Activated gamma-delta T cell (primary cell): ENCODE measurements at places on chromosomes 3 and 15.

- no peak for DNase-seq
Observed at GRCh38 chr15:71187526-71187925, 72.3 kb downstream of the THSD4 start.

GRCh38 chr3:28117598-28117997, 123.8 kb upstream of the CMC1 start:
- DNase-seq, result no peak

GRCh38 chr15:41161736-41162135, 45.7 kb upstream of the INO80 start:
- DNase-seq, result no peak

- no peak for DNase-seq
Observed at GRCh38 chr3:150803440-150803985, 40.5 kb upstream of the SIAH2 start.

DNA sequence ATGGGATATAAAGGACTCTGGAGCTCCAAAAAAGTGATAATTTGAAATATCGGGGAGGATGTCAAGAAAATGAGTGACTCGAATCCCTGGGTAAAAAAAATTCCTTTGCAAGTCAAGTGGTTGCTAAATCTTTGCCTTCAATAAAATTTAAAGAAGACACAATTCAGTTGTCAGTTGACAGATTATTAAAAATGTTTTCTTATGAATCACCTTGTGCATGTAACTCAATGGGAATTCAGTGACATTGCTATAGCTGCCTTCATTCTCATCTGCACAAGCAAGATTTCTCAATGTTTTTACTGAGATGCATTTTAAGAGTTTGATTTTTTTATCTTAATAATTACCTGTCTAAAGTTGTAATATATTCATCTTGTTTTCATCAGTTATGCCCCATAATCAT, 264.0 kb upstream of the IL12A start:
- DNase-seq, result no peak

GRCh38 chr3:30547716-30548115, 58.7 kb upstream of the TGFBR2 start:
- no peak for DNase-seq

- no peak for DNase-seq
Observed at GRCh38 chr3:124676236-124676635, 54.0 kb upstream of the UMPS start.

GRCh38 chr3:170056710-170057454, 19.1 kb downstream of the GPR160 start:
- no peak for DNase-seq

DNA sequence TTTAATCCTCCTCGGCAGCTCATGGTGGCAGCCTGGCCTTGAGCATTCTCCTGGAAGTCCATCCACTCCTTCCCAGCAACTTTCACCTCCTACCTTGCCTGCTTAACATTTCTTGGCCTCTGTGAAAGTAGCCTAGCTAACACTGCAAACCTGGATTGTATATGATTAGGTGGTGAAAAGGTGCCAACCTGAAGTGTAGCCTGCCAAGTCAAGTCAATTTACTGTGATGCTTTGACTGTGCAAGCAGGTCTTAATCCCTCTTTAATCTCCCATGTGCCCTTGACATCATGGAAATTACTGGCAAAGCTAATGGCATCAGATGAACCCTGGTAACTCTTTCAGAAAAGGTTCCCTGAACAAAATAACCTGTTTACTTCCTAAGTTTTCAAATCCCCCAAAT, 169.7 kb upstream of the NR2F2 start:
- DNase-seq, result no peak

GRCh38 chr3:66454464-66454859, 46.4 kb downstream of the LRIG1 start:
- no peak for DNase-seq

GRCh38 chr15:66848116-66848515, 146.1 kb downstream of the SMAD6 start:
- no peak for DNase-seq

DNA sequence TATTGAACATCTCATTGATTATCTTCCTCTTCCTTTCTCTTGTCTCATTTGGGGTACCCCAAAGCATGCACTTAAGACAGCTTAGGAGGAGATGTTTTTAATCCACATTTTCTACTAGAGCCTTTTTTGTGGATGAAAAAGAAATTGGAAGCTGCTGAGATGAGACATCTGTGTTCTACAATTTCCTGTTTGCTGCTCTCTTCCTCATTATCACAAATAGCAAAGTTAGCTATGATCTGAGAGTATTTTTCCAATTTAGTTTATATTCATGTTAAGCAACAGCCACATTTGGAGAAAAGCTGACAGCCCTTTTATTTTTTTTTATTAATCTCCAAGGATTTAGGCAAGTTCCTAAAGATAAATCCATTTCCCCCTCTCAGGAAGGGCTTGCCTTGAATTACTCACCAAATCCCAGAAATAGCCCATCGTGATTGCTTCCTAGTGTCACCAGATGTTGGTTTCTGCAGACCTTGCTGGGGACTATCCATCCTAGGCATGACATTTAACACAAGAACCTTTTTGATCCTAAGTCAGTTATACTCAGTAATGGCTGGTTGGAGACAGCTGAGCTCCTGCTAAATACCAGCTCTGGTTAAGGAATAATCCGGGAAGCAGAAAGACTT, 70.8 kb upstream of the FILIP1L start:
- no peak for DNase-seq

- DNase-seq, result no peak
Observed at GRCh38 chr3:24773798-24774197, 279.1 kb upstream of the THRB start.

DNA sequence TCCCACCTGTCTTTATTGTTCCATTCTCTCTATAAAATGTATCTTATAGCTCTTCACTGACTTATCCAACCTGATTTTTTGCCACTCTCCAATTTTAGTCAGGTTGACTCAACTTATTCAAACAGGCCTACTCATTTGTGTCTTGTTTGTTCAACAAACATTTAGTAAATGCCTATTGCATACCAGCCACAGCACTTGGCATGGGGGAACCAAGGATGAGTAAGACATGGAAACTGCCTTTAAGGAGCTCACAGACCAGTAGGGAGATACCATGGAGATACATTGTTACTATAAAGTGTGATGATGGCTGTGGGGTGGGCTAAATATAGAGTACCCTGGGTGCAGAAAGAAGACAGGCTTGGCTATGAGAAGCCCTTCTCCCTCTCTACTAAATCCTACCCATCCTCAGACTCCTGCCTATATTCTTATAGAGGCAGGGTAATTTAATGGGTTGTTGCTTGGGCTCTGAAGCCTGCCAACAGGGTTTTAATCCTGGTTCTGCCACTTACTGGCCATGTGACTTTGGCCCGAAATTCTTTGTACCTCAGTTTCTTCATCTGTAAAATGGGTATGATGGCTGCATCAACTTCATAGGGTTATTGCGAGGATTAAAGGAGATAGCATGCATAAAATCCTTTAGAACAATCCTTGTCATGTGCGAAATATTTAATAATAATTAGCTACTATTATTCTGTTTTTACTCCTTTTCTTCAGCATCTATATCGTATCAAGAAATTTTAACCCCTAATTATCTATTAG, 348.5 kb upstream of the UMPS start:
- DNase-seq, result no peak

DNA sequence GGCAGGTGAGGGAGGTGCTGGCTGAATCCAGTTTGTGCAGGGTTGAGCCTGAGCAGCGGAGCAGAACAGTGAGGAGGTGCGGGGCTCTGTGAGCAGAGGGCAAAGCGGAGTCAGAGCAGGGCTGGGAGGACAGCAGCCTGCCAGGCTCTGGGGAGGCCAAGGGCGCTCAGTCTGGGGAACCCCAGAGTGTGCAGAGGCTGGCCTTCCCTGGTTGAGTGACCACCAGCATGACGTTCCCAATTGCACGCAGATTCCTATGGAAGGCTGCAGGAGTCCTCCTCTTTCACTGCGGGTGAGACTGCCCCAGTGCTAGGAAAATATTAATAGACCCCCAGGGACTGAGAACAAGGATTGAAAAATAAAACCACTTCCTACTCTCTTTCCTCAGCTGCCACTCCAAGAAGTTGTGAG, 13.2 kb downstream of the MRAS start:
- no peak for DNase-seq

- no peak for DNase-seq
Observed at GRCh38 chr3:151800431-151800830, 13.5 kb upstream of the AADAC start.

- DNase-seq, result no peak
Observed at GRCh38 chr3:178971614-178972013, 100.0 kb downstream of the ZMAT3 start.

DNA sequence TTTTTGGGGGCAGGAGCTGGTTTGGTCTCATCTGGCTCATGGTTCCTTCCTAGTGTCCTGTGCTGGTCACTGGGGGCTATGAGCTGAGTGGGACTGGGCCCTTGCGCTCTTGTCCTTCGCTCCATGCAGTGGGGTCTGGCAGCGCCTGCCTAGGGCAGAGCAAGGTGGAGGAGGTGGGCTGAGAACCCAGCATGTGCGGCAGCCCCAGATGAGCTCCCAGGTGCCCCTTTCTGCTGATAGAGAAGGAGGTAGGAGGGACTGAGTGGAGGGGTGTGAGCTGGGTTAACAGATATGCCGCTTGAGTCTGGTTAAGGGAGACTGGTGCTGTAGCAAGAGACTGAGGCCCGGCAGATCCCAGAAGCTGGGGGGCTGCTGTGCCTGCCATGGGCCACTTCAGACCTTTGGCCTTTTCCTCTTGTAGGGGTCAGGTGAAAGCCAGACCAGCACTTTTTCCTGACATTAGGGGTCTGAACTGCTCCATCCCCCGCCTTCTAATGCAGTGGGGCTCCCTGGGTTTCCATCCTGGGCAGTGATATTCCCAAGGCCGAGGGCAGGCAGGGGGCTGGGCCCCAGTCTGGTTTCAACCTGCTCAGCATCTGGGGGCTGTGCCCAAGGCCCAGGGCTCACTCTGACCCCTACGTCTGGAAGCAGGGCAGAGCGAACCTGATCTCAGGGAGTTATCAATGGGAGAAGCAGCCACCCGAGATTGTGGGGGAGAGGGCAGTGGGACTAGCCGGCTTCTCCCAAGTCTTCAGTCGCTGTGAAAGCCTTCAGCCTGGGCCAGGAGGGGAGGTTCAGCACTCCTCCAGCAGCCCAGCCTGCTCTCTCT, 62.9 kb upstream of the PRR23C start:
- no peak for DNase-seq

- DNase-seq, result no peak
Observed at GRCh38 chr3:79003994-79004393, 763.8 kb downstream of the ROBO1 start.

GRCh38 chr3:16028604-16029003, 145.9 kb upstream of the GALNT15 start:
- no peak for DNase-seq

GRCh38 chr3:122944671-122945161, 82.8 kb downstream of the SEMA5B start:
- no peak for DNase-seq

- no peak for DNase-seq
Observed at GRCh38 chr3:31810991-31811433, 170.1 kb downstream of the OSBPL10 start.

GRCh38 chr3:29642393-29643033, 361.6 kb downstream of the RBMS3 start:
- no peak for DNase-seq

DNA sequence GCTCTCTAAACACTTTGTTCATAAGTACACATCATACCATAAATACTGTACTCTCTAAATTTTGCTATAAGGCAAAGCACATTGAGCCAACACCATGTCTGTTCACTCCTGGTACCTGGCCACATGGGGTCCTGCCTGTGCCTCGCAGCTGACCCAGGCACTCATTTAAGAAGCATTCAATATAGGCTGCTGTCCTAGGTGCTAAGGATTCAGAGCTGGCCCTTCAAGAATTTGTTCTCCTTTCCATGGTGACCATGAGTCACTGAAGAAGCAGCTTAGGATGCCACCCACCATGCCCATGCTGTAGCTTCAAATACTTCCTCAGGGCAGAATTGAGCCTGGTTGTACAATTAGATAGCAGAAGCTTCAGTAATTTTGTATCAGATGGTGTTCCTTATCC, 119.2 kb upstream of the ZBED2 start:
- no peak for DNase-seq

DNA sequence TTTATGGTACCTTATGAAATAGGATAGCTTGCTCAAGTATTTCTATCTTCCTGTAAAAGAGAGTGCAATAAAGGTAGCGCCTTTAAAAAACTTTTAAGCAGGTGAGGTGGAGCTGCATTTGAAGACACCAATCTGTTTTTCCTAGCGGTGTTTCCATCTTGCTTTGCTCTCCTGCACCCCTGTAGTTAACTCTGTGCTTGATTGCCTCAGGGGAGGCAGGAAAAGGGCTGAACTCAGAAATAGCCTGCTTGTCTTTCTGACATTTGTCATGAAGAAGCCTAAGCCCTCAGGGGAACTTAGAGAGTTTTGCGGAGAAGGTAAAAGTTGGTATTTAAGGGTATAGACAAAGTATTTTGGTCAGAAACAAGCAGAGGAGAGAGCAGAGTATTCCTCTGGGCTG, 63.0 kb upstream of the TPRG1 start:
- no peak for DNase-seq

DNA sequence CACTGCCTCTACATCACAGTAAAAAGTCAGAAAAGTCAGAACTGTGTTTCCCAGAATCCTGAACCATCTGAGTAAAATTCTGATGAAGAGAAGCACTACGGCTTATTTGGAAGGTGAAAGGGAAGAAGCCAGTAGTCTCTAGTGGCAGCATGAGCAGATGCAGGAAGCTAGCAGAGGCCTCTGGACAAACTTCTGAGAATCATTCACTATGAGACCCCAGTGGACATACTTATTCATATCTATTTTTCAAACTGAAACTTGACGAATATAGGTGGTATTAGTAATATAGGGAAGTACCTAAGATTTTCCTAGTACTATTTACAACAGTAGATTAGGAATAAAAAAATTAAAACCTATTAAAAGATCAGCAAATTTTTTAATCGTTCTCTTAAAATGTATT, 272.8 kb upstream of the TTC14 start:
- no peak for DNase-seq

GRCh38 chr3:39146083-39146501, 7.3 kb downstream of the CSRNP1 start:
- DNase-seq, result no peak

GRCh38 chr15:78620021-78620526, 722 bp downstream of the CHRNA3 start:
- no peak for DNase-seq

- DNase-seq, result no peak
Observed at GRCh38 chr3:11583235-11583634, 60.5 kb downstream of the VGLL4 start.

GRCh38 chr3:114556657-114557213, 262.9 kb downstream of the TIGIT start:
- no peak for DNase-seq

DNA sequence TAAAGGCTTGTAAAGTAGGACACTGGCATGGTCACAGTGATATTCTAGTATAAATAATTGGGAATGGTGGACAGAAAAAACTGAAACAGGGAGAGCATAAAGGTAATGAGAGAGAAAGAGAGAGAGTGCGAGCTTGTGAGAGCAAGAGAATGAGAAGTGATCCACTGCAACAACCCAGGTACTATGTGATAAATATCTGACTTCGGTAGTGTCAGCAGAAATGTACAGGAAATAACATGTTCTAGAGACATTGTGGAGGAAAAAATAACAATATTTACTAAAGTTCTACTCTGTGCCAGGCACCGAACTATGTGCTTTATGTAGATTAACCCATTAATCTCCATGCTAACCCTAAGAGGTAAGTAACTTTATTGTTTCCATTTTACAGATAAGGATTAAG, 425.9 kb downstream of the ZBTB20 start:
- DNase-seq, result no peak
